ENCODE measurements at places on chromosomes 2 and 18. TPM values are rescaled to one million over a fixed set of nuclear protein-coding genes. Genes with fewer than 3 reads are reported as not detected.

DNA sequence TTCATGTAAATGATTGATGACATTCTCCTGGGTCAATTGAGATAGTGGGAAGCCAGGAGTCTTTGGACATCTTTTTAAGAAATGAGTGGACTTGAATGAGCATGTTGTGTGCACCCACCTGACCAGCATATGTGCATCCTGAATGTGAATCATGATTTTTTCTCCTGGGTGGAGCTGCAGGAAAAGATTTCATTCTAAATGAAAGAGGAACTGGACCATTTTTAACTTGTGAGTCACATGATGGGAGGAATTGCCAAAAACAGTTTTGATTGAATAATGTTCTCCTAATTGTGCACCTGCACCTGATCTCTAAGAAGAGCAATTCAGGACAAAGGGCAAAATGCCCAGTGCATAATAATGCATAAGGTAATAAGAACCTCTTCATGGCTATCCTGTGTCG is 32.3 kb downstream of the COPS8 start:
- H3K36me3 ChIP-seq: no peaks in the 10 kb centered on the region
- DNase-seq: no peak
- H3K4me3 ChIP-seq: no peak overlapping the region

DNA sequence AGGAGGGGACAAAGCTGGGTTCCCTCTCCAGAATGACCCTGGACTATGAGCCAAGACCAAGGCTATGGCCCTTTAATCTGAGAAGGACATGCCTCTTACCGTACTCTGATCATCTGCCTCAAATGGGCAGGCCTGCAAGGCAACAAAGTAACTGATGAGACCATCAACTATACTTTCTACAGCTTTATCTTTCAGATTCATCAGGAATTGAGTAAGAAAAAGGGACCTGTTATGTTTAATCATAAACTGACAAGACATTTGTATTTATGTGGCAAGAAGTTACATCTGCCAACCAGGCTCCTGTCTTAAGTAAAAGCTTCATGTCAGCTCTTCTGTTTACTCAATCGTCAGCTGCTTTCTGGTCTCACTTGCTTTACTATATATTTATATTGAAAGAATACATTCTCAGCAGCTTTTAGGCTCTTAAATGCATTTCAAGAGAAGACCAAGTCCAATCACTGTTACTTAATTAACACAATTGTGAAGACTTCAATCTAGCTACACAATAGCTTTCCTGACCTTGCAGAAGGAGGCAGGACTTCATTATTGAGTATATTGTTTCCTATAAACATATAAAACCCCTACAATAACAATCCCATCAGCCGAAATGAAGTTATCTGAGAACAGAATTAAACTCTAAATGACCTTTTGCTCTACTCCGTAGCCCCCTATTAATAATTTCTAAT is 163.8 kb downstream of the ETAA1 start:
- no peaks in the 10 kb centered on the region for H3K27me3 ChIP-seq
- H3K4me1 ChIP-seq: peaks cover 7% of the 10 kb centered on the region
- no peaks in the 10 kb centered on the region for H3K36me3 ChIP-seq
- no peak overlapping the region for H3K4me3 ChIP-seq
- no peak for DNase-seq
- H3K27ac ChIP-seq: no peak overlapping the region

GRCh38 chr2:170141865-170142264 is 36.1 kb upstream of the MYO3B start:
- no peak overlapping the region for H3K27ac ChIP-seq
- H3K4me1 ChIP-seq: no peaks in the 10 kb centered on the region
- H3K4me3 ChIP-seq: no peak overlapping the region
- no peak for DNase-seq
- H3K27me3 ChIP-seq: no peaks in the 10 kb centered on the region
- no peaks in the 10 kb centered on the region for H3K36me3 ChIP-seq

GRCh38 chr18:49111191-49111988 is 160.6 kb upstream of the SMAD7 start:
- H3K36me3 ChIP-seq: peaks cover 32% of the 10 kb centered on the region
- no peaks in the 10 kb centered on the region for H3K27me3 ChIP-seq
- no peak overlapping the region for H3K27ac ChIP-seq
- no peaks in the 10 kb centered on the region for H3K4me1 ChIP-seq

GRCh38 chr2:1572638-1573037 is 159.4 kb downstream of the TPO start:
- H3K4me3 ChIP-seq: no peak overlapping the region
- H3K4me1 ChIP-seq: no peaks in the 10 kb centered on the region
- H3K36me3 ChIP-seq: peaks cover 3% of the 10 kb centered on the region
- H3K27ac ChIP-seq: peak overlapping the region; percentile 46

The C2orf81 gene
- total RNA-seq: 7.9 TPM

DNA sequence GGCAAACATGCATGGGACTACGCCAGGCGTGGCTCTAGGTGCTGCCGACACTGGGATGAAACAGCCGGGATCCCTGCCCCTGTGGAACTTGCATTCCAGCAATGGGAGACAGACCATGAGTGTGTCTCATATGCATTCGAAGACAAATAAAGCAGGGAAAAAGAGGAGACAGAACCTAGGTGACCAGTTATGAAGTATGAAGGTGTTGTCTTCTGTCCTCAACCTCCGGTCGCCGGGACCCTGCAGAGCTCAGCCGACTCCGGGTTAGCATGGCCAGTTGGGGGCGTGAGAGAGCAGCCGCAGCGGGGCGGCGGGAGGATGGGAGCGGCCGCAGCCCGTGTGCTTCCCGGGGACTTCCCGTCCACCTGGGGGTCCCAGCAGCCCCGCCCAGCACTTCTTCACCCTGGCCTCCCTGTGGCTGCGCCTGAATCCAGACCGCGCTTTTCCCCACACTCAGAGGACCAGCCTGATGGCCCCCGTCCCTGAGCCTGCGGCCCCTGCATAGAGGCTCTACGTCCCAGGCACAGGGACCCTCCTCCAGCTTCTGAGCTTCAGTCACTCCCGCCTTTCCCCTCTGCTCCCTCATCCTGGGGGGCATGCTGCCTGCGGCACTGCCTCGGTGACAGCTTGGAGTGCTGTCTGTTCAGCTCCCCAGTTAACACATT is 11.4 kb downstream of the ID2 start:
- peak; percentile 51 for DNase-seq
- H3K27ac ChIP-seq: no peak overlapping the region
- peaks cover 10% of the 10 kb centered on the region for H3K4me1 ChIP-seq
- no peaks in the 10 kb centered on the region for H3K27me3 ChIP-seq
- H3K4me3 ChIP-seq: no peak overlapping the region
- no peaks in the 10 kb centered on the region for H3K36me3 ChIP-seq
